Activated T-cell treated with anti-CD3 and anti-CD28 coated beads, Interleukin-2, amount 50 U/mL, for 72 hours (primary cell): ENCODE measurements at places on chromosomes 11 and 22. TPM values are rescaled to one million over a fixed set of nuclear protein-coding genes. Genes with fewer than 3 reads are reported as not detected.

GRCh38 chr11:17585911-17586695 is 39.0 kb downstream of the OTOG start:
- DNase-seq = no peak

DNA sequence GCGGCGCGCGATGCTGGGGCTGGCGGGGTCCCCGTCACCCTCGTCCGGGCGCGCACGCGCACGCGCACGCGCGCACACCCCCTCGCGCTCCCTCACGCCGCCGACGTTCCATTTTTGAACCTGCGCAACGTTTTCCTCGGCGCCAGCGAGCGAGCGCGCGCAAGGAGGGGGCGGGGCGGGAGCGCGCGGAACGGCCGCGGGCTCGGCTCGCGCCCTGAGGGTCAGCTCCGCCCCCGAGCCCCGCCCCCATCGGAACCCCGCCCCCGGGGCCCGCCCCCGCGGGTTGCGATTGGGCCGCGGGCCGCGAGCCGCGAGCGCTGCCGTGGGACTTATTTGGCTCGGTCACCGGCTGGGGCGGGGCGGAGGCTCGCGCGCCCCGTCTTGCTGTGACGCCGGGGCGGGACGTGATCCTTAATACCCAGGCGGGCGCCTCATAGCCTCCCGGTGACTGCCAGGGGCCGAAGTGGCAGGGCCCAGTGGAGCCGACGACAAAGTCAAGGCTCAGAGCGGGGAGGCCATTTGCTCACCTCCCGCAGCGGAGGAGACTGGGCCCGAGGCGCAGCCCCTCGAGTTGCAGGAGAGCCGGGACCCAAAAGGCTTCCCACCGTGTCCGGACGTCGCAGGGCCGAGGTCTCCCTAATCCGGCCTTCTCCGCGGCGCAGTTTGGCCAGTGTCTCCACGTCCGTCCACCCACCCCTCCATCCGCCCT is at the start of gene CBX7:
Gene CBX7 (minus strand): TSS at position 170 of the 709 bp plus-strand sequence. CDS start 236 bp downstream, outside the sequence.
- peak; percentile 95 for DNase-seq

DNA sequence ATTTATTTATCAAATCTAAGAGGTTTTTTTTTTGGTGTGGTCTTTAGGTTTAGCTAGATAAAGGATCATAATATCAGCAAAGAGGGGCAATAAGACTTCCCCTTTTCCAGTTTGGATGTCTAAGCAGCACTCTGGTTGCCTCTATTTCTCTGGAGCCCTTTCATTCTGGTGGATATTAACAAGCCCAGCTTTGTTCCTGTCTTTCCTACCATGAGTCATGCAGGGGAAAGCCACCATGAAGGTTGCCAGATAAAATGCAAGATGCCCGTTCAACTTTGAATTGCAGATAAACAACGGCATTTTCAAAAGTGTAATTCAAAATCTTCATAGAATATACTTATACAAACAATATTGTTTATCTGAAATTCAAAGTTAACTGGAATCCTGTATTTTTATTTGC is 143.6 kb downstream of the ADAMTS15 start:
- no peak for DNase-seq

OR52I2 gene
- not detected for total RNA-seq

ACER3 gene
- 16.2 TPM for total RNA-seq

DNA sequence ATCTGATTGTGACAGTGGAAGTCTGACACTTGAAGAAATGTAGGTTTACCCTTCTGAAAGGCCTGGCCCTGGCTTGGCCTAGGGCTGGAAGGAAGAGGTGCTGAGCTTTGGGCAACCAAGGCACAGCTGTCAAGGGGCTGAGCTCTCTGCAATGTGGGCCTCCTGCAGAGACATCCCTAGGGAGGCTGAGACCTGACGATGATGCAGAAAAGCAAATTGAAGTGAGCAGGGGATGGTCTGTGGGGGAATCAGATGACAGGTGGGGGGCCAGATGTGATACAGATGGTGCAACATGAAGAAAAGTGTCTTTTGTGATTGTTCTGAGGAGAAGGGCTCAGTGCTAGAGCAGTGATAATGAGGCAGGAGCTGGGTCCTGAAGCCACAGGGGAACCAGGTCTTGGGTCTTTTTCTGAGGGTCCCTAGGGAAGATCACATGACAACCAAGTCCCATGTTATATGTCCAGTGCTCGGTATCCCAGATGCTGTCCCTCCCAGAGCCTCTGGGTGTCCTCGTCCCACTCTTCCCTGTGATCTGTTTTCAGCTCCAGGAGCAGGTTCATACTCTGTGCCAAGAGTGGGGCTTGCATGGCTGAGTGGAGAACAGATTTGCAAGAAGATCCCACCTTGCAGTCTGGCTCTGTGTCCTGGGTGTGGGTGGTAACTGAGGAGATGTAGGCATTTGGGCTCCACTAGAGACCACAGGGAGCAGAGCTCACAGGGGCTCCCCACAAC is 79.9 kb upstream of the VPREB1 start:
- DNase-seq = no peak

GRCh38 chr11:1300569-1301187 is 8.8 kb downstream of the TOLLIP start:
- no peak for DNase-seq

DNA sequence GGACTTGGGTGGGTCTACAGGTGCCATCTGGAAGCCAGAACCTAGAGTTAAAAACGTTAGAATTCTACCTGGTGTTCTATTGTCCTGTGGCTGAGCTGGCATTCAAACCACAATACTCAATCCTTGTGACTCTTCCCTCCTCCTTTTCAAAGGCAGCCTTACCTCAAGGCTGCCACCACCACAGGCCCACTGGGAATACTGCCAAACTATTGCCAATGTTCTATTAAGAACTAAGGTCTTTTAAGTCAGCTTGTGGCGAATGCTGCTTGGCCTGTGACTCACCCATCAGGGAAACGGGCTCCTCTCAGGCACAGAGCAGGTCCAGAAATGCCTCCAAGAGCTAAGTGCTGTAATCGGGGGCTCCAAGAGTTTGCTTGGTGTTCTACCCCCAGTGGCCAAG is 1008.4 kb downstream of the JRKL start:
- no peak for DNase-seq

- DNase-seq = no peak
These were observed 1.5 kb downstream of the ME3 start for GRCh38 chr11:86670911-86671310.

NELL1 gene
- total RNA-seq = not detected

DNA sequence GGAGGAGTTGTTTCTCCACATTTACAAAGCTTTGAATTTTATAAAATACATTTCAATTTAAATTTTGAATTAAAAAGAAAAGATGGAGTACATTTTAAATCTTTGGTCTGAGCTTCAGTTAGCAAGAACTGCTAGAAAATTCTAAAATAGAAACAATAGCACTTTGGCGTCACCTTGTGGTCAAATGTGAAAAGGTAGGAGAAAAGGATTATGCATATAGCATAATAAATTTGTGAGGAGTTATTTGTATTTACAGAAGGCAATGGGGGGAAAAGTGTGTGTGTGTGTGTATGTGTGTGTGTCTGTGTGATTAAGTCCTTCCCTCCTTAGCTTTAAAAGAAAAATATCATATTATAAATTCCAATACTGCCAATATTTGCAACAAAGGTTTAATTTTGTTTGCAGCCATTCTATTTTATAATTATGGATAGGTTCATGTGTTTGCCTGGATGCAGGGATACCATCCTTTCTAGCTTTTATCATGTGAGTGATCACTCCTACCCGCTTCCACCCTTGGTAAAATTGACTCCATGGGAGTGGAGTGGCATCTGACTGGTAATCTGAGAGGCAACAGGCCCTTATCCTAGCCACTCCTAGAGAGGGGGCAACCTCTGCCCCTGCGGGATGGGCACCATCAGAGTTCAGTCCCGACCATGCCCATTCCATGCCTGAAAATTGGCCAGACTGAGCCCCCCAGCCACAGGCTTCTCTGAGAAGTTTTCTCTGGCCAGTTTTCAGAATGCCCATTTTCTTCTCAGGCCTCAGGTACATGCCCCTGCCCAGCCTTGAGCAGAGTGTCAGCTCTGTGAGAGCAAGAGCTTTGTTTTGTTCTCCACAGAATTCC is 13.6 kb upstream of the LGR4 start:
- DNase-seq = peak; percentile 57

DNA sequence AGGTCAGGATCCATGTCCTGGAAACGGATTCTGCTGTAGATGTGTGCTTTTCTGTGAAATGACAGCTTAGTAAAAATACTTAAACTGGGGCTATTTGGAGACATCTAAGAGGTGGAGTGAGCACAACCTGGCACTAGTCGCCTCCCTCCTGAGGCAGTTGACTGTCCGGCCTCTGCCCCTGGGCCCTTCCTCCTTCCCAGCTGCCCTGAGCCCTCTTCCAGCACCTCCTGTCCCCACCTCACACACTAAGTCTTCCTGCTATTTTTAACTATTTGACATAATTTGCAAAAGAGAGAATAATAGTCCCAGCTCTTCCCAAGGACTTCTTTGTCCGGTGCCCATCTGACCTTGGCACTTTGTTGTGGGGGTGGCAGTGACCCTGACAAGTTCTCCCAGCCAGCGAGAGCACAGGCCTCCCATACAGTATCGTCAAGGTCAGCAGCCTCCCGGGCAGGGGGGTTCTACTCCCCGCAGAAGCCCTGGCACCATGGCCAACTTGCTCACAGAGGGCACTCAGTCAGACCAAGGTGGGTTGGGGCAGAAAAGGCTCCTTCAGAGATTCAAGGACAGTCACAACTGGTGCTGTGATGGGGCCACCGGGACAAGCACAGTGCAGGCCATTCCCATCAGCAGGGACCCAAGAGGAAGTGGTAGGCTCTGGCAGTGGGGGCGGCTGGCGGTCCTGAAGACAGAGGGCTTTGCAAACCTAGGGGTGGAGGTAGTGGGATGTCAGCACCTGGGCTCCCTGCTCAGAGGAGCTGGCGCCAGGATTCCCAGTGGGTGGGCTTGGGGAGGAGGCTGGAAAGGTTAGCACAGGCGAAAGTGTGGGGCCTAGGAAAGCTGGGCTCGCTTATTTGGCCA is 5.5 kb upstream of the NEAT1 start:
- peak; percentile 55 for DNase-seq

SPI1 gene
- total RNA-seq = 0.55 TPM

DNA sequence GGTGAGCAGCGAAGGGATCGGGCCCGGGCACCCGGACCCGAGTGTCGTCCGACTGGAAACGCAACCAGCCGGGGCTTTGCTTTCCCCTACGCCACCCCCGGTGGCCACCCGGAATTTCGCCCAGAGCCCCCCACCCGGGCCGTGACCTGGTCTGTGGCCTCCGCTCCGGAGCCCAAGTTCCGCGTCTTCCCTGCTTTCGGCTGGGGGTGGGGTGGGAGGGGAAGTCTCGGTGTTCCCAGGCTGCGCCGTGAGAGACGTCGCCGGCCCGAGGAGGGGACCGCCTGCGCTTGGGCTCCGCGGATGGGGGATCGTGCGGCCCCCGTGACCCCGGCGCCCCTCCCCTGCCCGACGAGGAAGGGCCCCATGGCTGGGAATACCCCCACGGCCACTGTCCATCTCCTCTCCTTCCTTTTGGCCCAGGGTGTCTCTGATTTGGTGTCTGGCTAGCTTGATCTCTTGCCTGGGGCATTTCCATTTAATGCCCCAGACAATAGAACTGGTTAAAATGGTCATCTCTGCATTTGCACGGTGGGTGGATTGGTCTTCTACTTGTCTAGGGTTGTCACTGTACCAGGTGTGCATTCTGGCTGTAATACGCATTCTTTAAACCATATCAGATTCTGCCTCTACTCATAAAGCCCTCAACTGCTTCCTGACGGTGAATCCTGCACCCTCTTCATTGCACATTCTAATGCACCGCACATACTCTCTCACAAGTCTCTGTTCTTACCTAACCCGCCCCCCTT is 789 bp downstream of the SIK2 start:
- peak; percentile 24 for DNase-seq

MS4A4A gene
- total RNA-seq = not detected

APOL2 gene
- 69.5 TPM for total RNA-seq

- no peak for DNase-seq
These were observed 43.5 kb upstream of the KCNJ11 start for GRCh38 chr11:17432002-17432401.

DNA sequence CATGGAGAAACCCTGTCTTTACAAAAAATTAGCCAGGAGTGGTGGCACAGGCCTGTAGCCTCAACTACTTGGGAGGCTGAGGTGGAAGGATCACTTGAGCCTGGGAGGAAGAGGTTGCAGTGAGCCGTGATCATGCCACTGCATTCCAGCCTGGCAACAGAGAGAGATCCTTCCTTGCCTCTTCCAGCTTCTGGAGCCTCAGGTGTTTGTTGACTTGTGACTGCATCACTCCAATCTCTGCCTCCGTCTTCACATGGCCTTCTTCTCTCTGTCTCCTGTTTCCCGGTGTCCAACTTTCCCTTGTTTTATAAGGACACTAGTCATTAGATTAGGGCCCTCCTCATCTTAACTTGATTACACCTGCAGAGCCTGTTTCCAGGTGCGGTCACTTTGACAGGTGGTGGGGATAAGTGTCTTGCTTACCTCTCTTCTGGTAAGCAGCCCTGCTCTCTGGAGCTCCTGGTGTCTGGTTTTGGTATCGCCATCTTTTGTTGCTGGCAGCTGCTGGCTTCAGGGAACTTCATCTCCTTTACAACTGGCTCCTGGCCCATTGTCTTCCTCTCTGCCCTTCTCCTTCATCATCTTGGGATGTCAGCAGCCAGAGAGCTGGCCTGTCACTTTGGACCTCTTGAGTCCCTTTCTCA is 8.2 kb upstream of the USP2 start:
- DNase-seq = no peak
